Dermis microvascular lymphatic vessel endothelial cell (primary cell): ENCODE measurements at places on chromosomes 5 and 9. TPM values are rescaled to one million over a fixed set of nuclear protein-coding genes. Genes with fewer than 3 reads are reported as not detected.

The IFNK gene
- total RNA-seq = not detected in 2 replicates

The SPACA9 gene
- 1.0 and 1.4 TPM in 2 replicates for total RNA-seq

The MCC gene
- total RNA-seq = 10.1 and 19.0 TPM in 2 replicates

The NME5 gene
- 1.8 and 1.9 TPM in 2 replicates for total RNA-seq

The INSYN2B gene
- 1.4 and 2.4 TPM in 2 replicates for total RNA-seq

The EQTN gene
- total RNA-seq = under 0.01 TPM in 1 of 2 replicates, not detected in the other

The NTRK2 gene
- total RNA-seq = under 0.01 TPM in 1 of 2 replicates, not detected in the other

The CA9 gene
- 0.13 TPM in 2 replicates for total RNA-seq

The POU5F2 gene
- total RNA-seq = 0.26 and 0.51 TPM in 2 replicates

The BAAT gene
- total RNA-seq = under 0.01 TPM in 1 of 2 replicates, not detected in the other

The NEURL1B gene
- total RNA-seq = 1.5 and 3.5 TPM in 2 replicates

The SLC27A6 gene
- 0.13 TPM in 1 of 2 replicates, not detected in the other for total RNA-seq

The FOXD4L6 gene
- total RNA-seq = under 0.01 TPM in 1 of 2 replicates, not detected in the other

The DHX29 gene
- 14.8 and 17.8 TPM in 2 replicates for total RNA-seq

The NEUROG1 gene
- not detected in 2 replicates for total RNA-seq

The RMND5B gene
- 29.4 and 33.6 TPM in 2 replicates for total RNA-seq

The SEMA6A gene
- 11.8 and 51.1 TPM in 2 replicates for total RNA-seq
